HTR-8/SVneo (cell line): ENCODE measurements at places on chromosomes 3 and 15.

- DNase-seq: no peak
Observed at GRCh38 chr3:146813496-146813895, 208.3 kb upstream of the PLSCR5 start.

DNA sequence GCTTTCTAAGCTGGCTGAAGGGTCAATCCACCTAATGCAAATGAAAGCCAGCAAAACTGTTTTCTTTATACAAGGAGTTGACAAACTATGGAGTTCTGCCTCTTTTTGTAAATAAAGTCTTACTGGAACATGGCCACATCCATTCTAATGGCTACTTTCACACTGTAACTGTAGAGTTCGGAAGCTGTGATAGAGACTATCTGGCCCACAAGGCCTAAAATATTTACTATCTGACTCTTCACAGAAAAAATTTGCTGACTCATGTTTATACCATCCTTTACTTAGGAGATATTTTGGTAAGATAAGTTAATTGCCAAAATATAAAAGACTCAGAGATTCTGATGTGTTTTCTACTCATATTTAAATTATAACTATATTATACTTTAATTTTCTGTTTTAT, 93.7 kb upstream of the GK5 start:
- no peak for DNase-seq

DNA sequence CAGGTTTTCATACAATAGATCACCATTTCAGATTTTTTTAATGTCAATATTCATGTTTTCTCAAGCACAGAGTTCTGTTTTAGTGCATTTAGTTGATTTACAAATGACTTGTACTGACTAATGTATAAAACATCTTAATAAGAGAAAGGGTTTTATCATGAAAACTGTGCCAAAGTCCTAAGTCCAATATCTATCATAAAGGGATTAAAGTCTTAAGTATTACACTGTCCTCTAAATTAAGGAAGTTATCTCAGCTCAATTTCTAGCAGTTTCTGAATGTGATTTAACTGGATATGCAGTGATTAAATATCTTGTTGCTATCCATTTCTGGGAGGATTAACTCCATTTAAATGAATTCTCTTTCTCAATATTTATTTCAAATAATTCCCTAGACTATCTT, 381.1 kb upstream of the CNTN4 start:
- no peak for DNase-seq

GRCh38 chr3:14796403-14797077, 22.2 kb upstream of the FGD5 start:
- DNase-seq: no peak

- DNase-seq: no peak
Observed at GRCh38 chr15:67164401-67164791, 90.1 kb downstream of the AAGAB start.

DNA sequence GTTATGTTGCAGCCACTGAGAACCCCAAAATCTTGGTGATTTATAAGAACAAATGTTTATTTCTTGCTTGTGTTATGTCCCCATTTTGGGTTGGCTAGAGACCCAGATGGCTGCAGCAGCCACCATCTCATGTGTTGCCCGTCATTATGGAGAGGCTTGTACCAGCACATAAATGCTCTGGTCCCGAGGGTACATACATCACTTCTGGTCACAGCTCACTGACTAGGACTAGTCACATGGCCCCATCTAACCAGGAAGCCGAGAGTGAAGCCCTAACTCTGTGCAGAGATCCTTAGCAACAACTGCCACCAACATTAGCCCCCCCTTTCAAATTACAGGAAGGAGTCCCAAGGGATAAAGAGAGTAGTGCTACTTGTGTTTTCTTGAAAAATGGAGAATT, 25.5 kb upstream of the HACD2 start:
- DNase-seq: no peak

- peak; percentile 78 for DNase-seq
Observed at GRCh38 chr3:171874251-171874681, 31.1 kb downstream of the TMEM212 start.

DNA sequence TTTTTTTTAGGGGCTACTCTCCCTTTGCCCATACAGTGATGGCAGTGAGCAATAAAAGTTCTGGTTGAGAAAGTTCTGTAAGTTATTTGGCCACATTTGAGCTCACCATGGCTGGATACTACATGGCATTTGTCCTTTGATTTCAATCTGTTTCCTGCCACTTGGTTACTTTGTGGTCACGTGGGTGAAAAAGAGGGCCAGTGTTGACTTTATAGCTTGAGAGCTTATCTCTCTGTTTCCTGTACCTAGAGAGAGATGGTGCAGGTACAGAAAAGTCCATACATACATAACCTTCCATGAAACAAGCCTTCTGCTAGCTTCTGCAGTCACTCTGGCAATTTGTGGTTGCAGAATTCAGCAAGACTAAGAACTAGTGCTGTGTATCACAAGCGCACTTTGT, 23.4 kb upstream of the MECOM start:
- no peak for DNase-seq

GRCh38 chr3:151297429-151297828, 19.1 kb upstream of the P2RY14 start:
- no peak for DNase-seq

DNA sequence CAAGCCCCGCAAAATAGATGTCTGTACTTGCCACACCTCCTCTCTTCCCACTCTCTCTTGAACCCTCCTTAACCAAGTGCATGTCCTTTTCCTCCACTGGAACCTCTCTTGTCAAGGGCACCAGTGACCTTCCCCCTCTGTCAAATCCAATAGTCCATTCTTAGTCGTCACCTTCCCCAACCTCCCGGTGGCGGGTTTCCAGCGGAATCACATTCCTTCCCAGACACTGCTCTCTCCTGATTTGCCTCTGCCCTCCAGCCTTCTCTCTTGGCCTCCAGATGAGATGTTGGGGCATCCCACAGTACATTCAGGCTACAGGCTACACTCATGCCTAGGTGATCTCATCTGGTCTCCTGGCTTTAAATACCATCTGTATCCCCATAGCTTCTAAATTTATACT, 31.1 kb downstream of the SCN5A start:
- no peak for DNase-seq

DNA sequence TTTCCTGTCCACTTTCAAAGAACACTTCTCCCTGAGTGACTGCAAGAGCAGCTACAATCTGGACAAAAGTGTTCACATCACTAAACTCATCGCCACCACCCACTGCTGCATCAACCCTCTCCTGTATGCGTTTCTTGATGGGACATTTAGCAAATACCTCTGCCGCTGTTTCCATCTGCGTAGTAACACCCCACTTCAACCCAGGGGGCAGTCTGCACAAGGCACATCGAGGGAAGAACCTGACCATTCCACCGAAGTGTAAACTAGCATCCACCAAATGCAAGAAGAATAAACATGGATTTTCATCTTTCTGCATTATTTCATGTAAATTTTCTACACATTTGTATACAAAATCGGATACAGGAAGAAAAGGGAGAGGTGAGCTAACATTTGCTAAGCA, 1.8 kb downstream of the CCRL2 start:
- no peak for DNase-seq

DNA sequence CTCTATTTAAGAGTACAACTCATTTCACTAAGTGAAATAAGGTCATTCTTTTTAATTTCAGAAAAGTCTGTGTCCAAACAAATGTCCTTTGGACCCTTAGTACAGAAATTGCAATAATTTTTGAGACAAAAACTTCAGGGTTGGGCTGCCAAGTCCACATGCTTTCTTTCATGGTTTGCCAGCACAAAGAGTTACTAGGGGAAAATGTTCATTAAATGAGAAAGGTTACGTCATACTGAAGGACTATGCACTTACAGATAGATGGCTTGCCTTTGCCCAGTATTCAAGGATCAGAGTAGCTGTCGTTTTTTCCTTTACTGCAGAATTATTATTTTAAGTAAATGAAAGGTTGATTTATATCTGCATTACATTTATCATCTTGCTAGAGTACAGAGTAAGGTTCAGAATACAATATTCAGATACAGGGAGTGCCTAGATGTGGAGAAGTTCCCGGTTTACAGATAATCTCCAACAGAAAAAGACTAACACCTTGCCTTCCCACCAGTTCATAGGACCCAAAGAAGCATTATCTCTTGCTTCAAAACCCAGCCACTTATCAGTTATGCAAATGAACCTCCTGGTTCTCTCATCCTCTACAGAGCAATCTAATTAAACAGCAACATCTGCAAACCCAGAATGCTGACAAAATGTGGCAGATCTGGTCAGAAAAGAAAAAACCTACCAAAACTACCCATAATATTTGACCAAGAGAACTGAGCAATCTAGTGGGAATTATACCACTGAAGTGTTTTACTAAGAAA, 179.3 kb downstream of the FRMD5 start:
- no peak for DNase-seq

- DNase-seq: peak; percentile 88
Observed at GRCh38 chr15:41930221-41930866, 36.5 kb upstream of the SPTBN5 start.

DNA sequence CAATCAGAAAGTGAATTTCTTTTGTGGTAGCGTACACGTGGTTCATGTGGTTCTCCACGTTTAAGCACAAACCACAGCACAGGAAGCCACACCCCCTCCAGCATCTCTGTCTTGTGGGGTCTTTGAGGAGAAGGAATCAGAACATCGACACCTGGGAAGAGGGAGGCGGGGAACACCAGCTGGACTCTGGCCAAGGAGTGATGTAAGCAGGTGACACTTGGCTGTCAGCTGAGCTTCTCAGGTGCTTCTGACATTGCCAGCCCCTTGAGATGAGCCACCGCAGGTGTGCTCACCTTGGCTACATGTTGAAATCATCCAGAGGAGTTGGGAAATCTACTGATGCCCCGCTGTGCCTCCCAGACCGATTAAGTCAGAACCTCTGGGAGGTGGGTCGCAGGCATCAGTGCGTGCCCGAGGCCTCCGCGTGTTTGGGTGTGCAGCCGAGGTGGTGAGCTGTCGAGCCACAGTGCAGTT, 85.0 kb downstream of the FAM81A start:
- DNase-seq: no peak

DNA sequence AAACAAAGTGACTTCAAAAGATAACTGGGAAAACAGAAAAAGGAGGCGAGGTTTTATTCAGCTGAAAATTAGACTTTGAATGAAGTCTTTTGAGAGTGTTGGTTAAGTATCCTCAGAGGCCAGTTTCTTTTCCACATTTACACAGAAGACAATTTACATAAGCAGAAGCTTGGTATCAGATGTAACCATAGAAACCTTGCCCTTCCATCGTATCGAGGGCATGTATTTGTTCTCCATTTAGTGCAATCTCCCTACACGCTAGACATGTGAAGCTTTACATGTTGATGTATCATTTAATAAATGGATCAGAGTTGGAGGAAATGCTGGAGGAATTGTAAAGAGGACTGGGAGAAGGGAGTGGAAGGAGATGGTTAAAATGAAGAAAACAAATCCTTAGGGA, 161.0 kb upstream of the CRBN start:
- no peak for DNase-seq
